Aorta (tissue), 5 donors: ENCODE measurements at places on chromosomes 5 and 9. TPM values are rescaled to one million over a fixed set of nuclear protein-coding genes. Genes with fewer than 3 reads are reported as not detected.

- no peak for DNase-seq
- H3K4me3 ChIP-seq: no peak overlapping the region
- H3K27ac ChIP-seq: no peak overlapping the region
- no peaks in the 10 kb centered on the region for H3K27me3 ChIP-seq
- no peaks in the 10 kb centered on the region for H3K36me3 ChIP-seq
- H3K4me1 ChIP-seq: no peaks in the 10 kb centered on the region
These were observed 170.2 kb upstream of the NR3C1 start for GRCh38 chr5:143573568-143574170.

- no peak overlapping the region for H3K4me3 ChIP-seq
- no peak overlapping the region for H3K27ac ChIP-seq
- no peaks in the 10 kb centered on the region for H3K36me3 ChIP-seq
- no peaks in the 10 kb centered on the region for H3K27me3 ChIP-seq
- no peak for DNase-seq
- H3K4me1 ChIP-seq: no peaks in the 10 kb centered on the region
These were observed 18.5 kb upstream of the RGS7BP start for GRCh38 chr5:64487283-64487682.

DNA sequence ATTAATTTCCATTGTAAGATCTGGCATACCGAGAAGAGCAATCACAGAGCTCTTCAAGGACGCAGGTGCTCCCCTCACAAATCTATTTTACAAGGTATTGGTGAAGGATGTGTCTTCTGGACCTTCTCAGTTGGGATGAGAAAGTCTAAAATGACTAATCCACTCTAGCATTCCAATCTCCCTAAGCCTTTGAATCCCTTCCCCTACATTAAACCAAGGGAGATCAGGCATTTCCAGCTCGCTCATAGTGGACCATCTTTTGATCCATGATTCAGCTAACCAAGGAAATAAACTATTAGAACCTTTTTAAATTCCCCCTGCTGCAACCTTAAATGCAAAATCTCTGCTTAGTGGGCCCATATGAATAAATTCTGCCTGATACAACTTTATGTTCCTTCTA is 95.9 kb upstream of the FBN2 start:
- no peaks in the 10 kb centered on the region for H3K36me3 ChIP-seq
- no peak overlapping the region for H3K4me3 ChIP-seq
- H3K27ac ChIP-seq: no peak overlapping the region
- no peaks in the 10 kb centered on the region for H3K27me3 ChIP-seq

DNA sequence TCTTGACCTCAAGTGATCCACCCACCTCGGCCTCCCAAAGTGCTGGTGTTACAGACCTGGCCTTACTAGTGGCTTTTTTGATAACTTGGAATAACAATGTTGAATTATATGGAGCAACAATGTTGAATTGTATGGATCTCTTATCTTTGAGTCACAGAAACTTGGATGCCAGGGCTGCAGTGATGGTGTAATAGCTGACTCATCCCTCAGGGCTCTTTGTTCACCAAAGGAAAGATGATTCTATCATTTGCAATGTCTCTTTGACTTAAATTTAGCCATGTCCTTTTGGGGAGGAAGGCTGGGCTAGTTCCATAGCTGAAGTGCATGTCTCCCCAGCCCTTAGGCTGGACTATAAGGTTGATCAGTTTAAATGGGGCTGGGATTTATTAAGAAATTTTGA is 172.3 kb downstream of the PDZD2 start:
- H3K4me3 ChIP-seq: no peak overlapping the region
- no peaks in the 10 kb centered on the region for H3K27me3 ChIP-seq
- no peak overlapping the region for H3K27ac ChIP-seq
- H3K36me3 ChIP-seq: no peaks in the 10 kb centered on the region
- no peak for DNase-seq

Gene NUDT12
- 6.9 TPM for total RNA-seq

Gene NMUR2
- total RNA-seq: not detected

Gene LCN15
- not detected for total RNA-seq
